ENCODE measurements at places on chromosomes 12 and 14.

- peak; percentile 52 for DNase-seq
These were observed 5.5 kb upstream of the CELA1 start for GRCh38 chr12:51351913-51352532.

DNA sequence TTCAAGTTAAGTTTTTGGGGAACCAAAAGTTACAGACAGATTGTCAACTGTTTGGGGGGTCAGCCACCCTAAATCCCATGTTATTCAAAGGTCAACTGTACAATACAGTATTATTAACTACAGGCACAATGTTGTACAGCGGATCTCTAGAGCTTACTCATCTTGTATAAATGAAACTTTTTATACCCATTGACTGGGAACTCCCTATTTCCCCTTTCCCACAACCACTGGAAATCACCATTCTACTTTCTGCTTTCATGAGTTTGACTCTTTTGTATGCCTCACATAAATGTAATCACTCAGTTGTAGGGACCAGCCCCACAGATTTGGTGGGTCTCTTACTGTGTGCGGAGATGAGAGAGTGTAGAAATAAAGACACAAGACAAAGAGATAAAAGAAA is 57.8 kb downstream of the SLCO1B3 start:
- DNase-seq = no peak

GRCh38 chr12:97797473-97797872 is 334.9 kb downstream of the RMST start:
- no peak for DNase-seq

- no peak for DNase-seq
These were observed at the start of gene KLRD1 for GRCh38 chr12:10307630-10308029. Gene KLRD1 (plus strand): TSS chr12:10307870. CDS start chr12:10308078, 208 bp downstream.

DNA sequence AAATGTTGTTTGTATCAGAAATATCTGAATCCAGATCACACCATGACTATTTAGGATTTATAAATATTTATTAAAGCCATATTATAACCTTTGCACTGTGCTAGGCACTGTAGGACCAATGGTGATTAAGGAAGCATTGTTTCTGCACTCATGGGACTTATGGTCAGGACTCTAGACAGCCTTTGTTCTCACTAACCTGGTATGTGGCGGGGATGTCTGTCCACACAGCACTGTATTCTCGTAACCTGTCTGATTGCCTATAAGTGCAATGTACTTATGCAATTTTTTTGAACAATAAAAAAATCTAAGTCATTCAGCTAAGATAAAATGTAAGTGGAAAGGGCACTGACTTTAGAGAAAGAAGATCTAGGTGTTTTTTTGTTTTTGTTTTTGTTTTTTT is 6.7 kb upstream of the SSPN start:
- DNase-seq = no peak

DNA sequence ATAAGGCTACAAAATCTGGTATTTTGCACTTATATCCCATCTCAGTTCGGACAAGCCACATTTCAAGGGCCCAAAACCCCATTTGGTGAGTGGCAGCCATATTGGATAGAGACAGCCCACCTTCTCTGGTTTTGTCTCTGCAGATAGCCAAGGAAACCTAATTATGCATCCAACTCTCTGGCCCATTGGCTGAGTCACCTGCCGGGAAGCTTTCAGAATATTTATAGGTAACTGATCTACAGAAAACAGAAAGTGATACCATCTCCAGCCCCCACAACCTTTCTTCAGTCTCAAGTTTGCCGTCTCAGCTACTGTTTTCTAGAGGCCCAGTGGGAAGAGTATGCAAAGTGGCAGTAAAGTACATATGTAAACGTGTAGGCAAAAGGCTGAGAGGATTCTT is 33.7 kb upstream of the PPP1CC start:
- no peak for DNase-seq

GRCh38 chr12:122001466-122002209 is 20.0 kb upstream of the BCL7A start:
- no peak for DNase-seq

DNA sequence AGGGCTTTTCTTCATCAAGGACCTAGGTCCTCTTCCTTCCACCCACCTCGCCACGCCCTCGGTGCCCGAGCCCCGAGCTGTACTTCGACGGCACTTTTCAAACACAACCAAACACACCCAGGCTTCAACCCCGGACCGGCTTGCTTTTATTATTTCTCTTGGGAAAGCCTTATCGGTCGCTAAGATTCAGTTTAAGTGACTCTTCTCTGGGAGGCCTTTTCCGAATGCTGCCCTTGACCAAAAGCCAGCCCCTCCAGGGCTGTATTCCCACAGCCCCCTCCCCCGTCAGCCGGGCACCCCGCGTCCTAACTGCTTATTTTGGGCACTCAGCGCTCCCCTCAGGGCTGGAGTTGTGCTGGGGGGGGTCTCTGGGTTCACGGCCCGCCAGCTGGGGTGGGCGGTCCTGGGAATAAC is 644 bp upstream of the PPP4R4 start:
- no peak for DNase-seq

DNA sequence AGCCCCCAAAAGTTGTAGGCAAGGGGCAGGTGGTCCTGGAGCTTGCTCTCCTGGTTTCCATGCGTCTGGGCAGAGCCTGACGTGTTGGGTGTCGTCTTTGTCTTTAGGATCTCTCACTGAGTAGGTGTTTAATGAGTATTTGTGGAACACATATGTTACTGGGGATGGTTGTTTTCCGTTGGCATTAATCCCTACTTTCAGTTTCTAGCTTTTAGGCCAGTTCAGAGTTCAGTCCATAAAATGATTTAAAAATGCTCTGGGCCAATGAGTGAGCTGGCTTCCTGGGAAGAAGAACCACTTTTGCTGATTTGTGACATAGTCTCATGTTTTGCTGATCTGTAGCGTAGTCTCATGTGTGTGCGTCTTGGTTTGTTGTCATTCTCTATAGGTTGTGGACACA is 10.9 kb downstream of the AACS start:
- DNase-seq = no peak

DNA sequence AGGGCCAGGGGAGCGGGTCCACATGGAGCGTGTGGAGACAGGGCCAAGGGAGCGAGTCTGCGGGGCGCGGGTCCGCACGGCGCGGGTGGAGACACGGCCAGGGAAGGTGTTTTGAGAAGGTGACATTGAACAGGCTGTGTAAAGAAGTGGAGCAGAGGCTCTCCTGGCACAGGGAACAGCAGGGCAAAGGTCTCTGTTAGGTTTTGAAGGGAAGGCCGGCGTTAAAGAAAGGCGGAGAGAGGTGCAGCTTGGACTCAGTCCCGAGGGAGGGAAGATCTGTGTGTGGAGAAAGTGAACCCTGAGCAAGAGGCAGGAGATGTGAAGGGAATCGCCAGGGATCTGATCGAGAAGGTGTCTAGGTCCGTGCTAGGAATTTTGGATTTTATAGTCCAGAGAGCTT is 1.8 kb downstream of the PXMP2 start:
- no peak for DNase-seq

- DNase-seq = no peak
These were observed 545.9 kb upstream of the SEL1L start for GRCh38 chr14:82079553-82079952.

GRCh38 chr14:69855180-69855832 is 23.9 kb upstream of the SMOC1 start:
- no peak for DNase-seq

GRCh38 chr12:92133171-92133570 is 12.5 kb downstream of the BTG1 start:
- peak; percentile 84 for DNase-seq

DNA sequence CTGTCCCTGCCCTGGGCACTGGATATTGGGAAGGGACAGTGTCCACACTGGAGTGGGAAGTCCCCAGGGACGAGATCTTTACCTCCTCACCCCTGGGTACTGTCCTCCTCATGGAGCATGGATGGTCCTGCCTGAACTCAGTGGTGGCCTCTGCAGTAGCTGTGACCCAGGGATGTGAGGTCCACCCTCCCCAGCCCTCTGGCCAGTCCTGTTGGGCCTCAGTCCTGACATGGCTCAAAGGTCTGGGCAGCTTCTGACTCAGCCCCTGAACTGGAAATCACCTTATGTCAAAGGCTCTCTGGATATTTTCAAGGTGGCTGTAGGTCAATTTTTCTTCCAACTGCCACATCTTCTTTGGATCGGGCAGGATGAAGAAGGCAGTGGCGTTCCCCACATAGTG is 24.4 kb downstream of the SERPINA1 start:
- DNase-seq = peak; percentile 7

DNA sequence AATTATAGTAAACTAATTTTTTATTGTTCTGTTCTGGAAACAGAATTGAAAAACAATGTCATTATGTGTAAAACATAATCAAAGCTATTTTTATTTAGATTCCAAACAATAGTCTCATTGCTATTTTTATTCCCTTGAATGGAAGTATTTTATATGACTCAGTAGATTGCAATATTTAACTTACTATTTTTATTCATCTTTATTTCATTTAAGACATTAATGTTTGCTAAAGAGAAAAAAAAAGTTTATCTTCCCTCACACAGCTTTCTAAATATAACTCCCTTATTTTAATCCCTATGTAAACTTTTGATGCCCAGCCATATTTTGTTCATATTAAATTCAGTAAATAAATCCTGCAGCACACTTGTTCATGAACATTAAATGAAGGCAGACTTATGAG is 622.4 kb downstream of the SLC6A15 start:
- no peak for DNase-seq

GRCh38 chr14:76926521-76927251 is 100.5 kb downstream of the LRRC74A start:
- DNase-seq = peak; percentile 86

- DNase-seq = no peak
These were observed 388.1 kb downstream of the ZFP36L1 start for GRCh38 chr14:68404652-68405183.

- no peak for DNase-seq
These were observed 24.1 kb downstream of the PLEKHG7 start for GRCh38 chr12:92726850-92727249.

GRCh38 chr12:58668871-58669270 is 251.4 kb downstream of the LRIG3 start:
- DNase-seq = no peak

DNA sequence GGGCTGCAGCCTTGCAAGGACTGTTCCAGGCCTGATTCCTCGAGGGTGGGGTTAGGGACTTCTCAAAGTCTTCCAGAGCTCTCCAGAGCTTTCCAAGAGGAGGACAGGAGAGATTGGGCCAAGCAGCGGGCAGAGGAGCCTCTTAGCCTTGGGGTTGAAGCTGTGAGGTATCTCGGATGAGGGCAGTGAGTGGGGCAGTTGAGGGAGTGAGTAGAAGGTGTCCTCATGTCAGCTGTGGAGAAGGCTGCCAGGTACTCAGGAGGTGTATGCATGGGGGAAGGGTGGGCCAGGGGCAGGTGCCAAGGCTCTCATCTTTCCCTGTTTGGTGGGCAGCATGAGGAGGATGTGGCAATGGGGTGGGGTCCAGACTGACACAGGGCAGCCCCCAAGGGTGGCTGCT is 7.7 kb downstream of the KRT83 start:
- DNase-seq = no peak

GRCh38 chr14:82403987-82404386 is 870.3 kb upstream of the SEL1L start:
- no peak for DNase-seq

DNA sequence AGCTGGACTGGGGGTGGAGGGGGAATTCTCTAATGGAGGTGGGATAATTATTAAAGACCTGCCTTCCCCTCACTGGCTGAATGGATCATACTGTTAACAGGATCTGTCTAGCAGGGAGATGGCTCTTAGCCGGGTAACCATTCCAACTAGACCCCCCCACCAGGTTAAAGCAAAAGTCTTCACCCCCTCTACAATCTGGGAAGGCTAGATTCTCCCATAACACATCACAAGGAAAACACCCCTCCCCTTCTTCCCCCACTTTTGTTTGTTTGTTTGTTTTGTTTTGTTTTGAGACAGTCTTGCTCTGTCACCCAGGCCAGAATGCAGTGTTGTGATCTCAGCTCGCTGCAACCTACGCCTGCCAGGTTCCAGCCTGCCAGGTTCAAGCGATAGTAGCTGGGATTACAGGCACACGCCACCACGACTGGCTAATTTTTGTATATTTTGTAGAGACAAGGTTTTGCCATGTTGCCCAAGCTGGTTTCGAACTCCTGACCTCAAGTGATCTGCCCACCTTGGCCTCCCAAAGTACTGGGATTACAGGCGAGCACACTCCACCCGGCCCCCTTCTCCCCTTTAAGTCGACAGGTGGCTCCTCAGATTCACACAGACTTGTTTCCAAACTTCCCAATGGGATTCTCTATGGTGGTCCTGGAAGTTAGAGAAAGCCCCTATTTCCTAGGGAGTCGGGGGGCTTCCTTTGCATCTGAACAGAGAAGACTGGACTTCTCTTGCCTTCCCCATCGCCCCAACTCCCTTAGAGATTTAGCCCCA is 3.5 kb upstream of the BAZ2A start:
- DNase-seq = no peak
